ENCODE measurements at places on chromosomes 11 and 22. TPM values are rescaled to one million over a fixed set of nuclear protein-coding genes. Genes with fewer than 3 reads are reported as not detected.

DNA sequence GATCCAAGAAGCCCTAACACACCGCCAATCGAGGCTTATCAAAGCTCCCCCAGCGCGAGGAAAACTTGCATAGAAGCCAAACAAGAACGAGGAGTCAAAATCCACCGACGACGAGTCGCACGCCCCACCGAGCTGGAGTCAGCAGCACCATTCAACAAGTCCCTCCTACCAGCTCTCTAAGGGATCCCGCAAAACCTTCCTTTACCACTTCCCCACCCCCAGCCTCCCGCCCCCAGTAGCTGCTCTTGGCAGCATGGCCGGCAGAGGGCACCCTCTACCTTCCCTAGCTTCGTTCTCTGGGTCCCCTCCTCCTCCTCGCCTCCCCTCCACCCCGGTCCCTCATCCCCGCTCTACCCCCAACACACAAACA, 1.4 kb downstream of the BDNF start:
- DNase-seq, result no peak

GRCh38 chr11:7154881-7155361, 66.1 kb downstream of the RBMXL2 start:
- no peak for DNase-seq

DNA sequence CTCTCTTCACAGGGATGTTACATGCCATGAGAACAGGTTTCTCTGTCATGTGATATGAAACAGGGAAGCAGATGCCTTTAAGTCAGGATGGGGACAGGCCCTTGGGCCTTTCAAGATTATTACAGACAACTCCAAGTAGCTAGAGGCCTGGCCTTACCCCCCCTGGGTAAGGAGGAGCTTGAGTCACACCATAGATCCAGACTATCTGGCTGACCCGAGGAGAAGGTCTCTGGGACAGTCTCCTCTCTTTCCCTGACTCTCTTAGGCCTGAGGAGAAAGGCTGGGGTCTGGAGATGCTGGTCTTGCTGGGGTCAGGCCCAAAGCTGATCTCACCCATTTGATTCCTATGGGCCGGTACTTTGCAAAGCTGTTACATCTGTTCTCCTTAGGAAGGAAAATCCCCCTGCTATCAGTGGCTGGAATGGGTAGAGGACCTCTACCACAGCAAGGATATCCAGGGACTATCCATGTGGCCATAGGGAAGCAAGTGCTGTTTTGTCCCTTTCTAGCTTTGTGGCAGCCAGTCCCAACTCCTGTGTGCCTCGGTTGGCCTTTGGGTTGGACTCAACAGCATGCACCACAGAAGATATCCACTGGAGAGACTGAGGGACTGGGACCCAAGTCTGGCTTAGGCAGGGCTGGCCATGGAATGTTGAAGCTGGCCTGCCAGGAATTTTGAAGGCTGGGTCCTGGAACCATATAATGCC, 25.2 kb downstream of the RELT start:
- no peak for DNase-seq

- no peak for DNase-seq
Measured at GRCh38 chr11:12421386-12421785, 44.0 kb downstream of the PARVA start.

DNA sequence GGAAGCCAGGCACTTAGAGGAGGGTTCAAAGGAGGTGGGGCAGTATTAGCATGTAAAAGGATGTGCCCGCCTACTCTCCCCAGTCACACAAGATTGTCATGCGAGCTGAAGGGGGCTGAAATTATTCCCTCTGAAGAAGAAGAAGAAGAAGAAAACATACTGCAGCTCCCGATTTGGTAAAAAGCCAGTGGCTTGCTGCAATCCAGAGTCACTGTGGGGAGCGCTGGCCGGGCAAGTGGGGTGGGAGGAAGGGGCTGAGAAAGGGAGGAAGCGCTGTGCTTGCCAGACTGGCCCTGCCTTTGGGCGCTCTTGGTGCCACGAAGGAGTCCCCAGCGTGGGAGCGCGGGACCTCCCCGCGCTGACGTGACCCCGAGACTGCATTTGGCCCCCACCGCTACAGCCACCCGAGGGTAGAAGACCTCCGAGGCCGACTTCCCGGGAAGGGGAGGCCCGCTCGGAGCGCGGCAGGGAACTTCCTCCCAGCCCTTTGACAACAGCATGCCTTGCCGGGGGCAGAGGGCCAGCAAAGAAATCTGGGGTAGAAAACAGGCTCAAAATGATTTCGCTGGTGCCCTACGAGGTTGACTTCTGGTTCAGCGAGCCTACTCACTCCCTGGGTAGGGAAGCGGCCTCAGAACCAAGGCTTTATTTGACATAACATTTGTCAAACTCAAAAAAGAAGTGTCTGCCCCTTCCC, 906.3 kb downstream of the DLG2 start:
- no peak for DNase-seq

GRCh38 chr22:50309601-50309991, 2.1 kb upstream of the PLXNB2 start:
- no peak for DNase-seq

The SYT12 gene
- polyA plus RNA-seq, result 0.10 TPM

The NAV2 gene
- polyA plus RNA-seq, result 61.1 TPM

All from forelimb muscle (tissue), 1 donor.